Spleen (tissue), 13 donors: ENCODE measurements at places on chromosomes 12 and 14. TPM values are rescaled to one million over a fixed set of nuclear protein-coding genes. Genes with fewer than 3 reads are reported as not detected.

MLXIP gene
- total RNA-seq = 79.7 TPM

CLEC2A gene
- total RNA-seq = not detected

- DNase-seq = no peak
These were observed 58.8 kb downstream of the OTX2 start for GRCh38 chr14:56751471-56751870.

SLC25A47 gene
- not detected for total RNA-seq

DNA sequence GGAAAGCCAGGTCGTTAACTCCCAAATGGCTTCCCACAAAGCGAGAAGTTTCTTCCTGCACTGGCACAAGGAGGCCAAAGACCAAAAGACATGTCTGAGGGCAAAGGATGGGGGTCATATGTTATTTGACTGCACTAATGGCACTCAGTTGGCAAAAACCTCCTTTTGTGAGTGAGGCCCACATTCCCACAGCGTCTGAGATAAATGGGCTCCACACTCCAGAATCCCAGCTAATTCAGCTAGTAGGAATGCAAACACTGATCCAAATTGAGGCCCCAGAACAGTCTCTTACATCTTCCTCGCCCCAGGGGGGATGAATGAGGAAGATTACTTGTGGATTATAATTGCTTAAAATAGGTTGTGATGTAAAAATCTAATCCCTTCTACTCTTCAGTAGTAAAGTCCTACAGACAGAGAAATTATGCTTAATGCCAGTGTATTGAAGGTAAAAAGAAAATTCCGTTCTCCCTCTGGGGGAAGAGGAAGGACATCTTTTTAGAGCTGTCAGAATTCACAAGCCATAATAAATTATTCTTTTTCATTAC lies 86.4 kb upstream of the PIWIL1 start:
- no peak for DNase-seq

RGS6 gene
- total RNA-seq = 2.5 TPM

- DNase-seq = no peak
These were observed 4.4 kb upstream of the GALNT6 start for GRCh38 chr12:51395283-51396230.

- no peak for DNase-seq
These were observed 242.2 kb upstream of the NPAS3 start for GRCh38 chr14:32696325-32697091.

DNA sequence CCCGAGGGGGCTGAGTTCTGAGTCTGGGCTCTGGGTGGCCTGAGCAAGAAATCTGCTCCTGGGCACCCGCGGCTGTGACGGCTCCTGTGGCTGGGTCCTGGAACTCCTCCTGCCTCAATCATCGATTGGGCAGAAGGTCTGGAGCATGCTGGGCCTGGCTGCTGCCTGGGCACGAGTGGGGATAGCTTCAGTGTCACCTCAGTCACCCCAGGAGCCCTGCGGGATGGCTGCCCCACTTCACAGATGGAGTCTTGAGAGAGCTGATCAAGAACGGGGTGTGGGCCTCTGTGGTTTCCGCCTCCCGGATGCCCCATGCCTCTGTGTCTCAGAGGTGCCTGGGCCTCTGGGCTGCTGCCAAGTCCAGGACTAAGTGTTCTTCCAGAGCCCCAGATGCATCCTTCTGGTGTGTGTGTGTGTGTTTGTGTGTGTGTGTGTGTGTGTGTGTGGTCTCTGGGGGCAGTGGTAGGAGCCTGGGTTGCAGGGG lies 185.6 kb upstream of the C14orf180 start:
- DNase-seq = peak; percentile 92

CCDC38 gene
- 2.0 TPM for total RNA-seq

RFLNA gene
- total RNA-seq = not detected

GRCh38 chr14:24307575-24308341 lies at the start of gene CIDEB:
CIDEB (minus strand) TSS chr14:24307977; CDS start chr14:24307858, 119 bp downstream.
- peak; percentile 86 for DNase-seq

TTC7B gene
- total RNA-seq = 64.7 TPM

DNA sequence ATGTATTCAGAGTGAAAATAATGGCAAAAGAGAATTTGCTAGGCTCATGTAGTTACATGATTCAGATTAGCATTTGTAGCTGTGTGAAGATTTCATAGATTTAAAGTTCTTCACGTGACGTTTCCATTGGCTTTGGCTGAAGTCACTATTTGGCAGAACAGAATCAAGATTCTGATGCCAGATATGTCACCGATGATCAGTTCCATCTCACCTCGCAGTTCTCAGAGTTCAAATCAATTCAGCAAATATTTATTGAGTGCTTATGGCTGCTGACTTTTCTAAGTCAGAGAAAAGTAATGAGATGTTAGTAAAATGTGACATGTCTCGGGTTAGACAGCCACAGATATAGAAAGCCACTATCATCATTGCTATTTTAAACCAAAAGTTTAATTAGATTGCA lies 28.4 kb downstream of the ALX1 start:
- DNase-seq = no peak

- no peak for DNase-seq
These were observed 21.8 kb upstream of the SPPL3 start for GRCh38 chr12:120925740-120926563.

DNA sequence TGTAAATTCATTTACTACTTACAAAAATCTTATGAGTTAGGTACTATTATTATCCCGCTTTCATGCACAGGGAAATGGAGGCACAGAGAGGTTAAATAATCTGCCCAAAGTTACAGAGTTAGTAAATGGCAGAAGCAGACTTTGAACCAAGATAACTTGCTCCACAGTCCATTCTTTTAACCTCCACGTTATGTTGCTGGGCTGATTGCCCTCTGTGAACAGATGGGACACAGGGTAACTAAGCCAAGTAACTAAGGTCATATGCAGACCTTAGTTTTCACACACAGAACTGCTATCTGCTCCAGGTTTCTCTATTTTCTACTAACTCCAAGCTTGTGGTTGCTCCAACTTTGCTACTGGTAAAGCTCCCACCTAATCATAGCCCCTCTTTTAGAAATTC lies 147.1 kb upstream of the IFNG-AS1 start:
- no peak for DNase-seq

DIABLO gene
- 31.7 TPM for total RNA-seq

POC1B gene
- total RNA-seq = 33.6 TPM

KRT2 gene
- total RNA-seq = 0.13 TPM

DNA sequence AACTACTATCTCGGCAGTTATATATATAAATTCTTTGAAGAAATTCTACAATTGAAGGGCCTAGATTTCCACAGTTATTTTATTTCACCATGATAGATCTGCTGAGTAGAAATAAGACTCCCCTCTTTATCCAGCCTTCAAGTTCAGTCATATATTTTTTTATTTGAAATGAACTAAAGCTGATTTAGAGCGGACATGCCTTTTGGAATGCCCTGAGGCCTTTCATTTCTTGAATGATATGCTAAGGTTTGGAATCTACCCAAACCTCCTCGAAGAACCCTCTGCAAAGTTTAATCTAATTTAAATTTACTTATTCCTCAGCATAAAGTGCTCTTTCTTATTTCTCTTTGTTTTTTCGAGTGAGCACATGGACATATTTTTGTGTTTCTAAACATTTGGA lies 15.1 kb downstream of the SIX1 start:
- no peak for DNase-seq

GRCh38 chr12:27696864-27697564 lies 767 bp downstream of the REP15 start:
- no peak for DNase-seq

- DNase-seq = peak; percentile 87
These were observed 56.0 kb downstream of the PLEKHG3 start for GRCh38 chr14:64760146-64760755.
